ENCODE measurements at places on chromosomes 11 and 22. TPM values are rescaled to one million over a fixed set of nuclear protein-coding genes. Genes with fewer than 3 reads are reported as not detected.

- DNase-seq: no peak
These were observed 202.2 kb downstream of the CEP164 start for GRCh38 chr11:117529816-117530215.

- no peak for DNase-seq
These were observed 410 bp downstream of the GLB1L3 start for GRCh38 chr11:134276396-134277182.

DNA sequence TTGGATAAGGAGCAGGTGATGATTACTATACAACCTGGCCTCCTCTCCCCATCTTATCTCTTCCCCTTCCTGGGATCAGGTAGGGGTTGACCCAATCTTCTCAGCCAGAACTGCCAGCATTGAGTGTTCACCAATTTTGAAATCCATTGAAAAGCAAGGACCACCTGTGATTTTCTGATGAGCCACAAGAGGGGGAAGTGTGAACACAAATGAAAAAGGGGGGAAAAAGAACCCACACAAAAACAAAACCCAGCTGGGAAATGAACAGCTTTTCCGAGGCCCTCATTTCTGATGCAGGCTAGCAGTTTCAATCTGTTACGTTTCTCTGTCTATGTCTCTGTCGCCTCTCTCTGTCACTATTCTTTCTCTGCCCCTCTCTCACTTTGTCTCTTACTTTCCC is 161.9 kb downstream of the INSC start:
- no peak for DNase-seq

DNA sequence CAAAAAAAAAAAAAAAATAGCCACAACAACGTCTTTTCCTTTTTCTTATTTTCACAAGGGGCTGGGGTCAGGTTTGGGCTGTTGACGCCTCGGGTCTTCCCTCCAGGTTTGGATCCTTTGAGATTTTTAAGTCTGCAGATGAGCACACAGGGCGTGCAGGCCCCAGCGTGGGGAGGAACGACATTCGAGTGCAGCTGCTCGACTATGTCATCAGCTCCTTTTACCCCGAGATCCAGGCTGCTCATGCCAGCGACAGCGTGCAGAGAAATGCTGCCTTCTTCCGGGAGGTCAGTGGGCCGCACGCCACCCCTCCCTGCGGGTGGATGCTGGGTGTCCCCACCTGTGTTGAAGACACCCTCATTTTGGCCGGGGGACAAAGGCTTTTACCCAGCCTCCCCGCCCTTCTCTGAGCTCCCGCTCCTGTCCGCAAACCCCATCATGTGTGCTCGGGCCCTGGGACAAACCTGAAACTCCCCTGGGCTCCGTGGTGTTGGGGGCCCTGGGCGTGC is 7.7 kb downstream of the SELENOO start:
- no peak for DNase-seq

Gene SCN2B
- 0.43 TPM for polyA plus RNA-seq

DNA sequence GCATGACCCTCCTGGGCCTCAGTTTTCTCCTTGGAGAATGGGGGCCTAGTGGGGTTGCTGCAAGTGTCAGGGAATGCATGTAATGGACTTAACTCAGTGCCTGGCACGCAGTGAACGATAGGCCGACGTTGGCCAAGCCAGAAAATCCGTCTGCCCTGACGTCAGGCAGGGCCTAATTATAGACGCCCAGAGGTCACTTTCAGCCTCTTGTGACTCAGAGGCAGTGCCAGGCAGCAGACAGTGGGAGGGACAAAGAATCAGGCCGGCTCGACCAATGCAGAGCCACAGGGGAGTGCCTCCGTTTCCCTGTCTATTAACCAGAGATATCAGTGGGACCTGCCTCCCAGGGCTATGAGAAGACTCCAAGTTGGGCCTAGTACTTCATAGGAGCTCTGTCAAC is 115.0 kb downstream of the MN1 start:
- DNase-seq: no peak

Data from mammary epithelial cell (primary cell).